NB4 (cell line): ENCODE measurements at places on chromosomes 13 and 19.

- DNase-seq, result no peak
Observed at GRCh38 chr19:49518033-49518432, 5.6 kb downstream of the FCGRT start.

- no peak for DNase-seq
Observed at GRCh38 chr19:39187552-39187943, 9.2 kb upstream of the NCCRP1 start.

DNA sequence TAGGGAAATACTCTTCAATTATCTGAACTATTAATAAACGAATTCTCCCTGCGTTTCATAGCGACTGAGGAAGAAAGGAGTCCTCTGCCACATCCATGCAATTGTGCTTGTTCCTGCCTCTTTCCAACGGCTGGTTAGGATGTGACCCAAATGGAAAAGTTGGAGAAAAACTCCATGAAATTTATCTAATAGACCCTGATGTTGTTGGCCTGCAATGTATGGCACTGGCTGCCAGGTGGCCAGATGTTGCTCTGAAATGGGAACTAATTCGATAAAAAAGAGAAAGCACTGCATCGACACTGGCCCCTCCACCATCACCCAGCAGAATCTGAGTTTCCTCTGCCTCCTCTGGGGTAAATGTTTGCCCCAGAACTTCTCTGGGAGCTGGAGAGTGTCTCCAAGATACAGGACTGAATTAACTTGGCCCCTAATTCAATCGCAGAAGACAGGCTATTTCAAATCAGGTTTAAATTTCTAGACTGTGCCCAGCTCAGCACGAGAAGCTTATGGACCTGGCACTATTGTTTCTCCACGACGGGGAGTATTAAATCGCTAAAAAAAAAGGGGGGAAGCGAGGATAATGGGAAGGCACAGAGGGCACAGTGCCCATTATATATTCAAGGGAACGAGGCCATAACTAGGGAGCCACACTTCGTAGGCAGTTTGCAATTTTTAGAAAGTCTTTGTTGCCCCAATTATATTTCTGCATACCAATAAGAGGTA is 103.9 kb downstream of the ZIC5 start:
- no peak for DNase-seq

DNA sequence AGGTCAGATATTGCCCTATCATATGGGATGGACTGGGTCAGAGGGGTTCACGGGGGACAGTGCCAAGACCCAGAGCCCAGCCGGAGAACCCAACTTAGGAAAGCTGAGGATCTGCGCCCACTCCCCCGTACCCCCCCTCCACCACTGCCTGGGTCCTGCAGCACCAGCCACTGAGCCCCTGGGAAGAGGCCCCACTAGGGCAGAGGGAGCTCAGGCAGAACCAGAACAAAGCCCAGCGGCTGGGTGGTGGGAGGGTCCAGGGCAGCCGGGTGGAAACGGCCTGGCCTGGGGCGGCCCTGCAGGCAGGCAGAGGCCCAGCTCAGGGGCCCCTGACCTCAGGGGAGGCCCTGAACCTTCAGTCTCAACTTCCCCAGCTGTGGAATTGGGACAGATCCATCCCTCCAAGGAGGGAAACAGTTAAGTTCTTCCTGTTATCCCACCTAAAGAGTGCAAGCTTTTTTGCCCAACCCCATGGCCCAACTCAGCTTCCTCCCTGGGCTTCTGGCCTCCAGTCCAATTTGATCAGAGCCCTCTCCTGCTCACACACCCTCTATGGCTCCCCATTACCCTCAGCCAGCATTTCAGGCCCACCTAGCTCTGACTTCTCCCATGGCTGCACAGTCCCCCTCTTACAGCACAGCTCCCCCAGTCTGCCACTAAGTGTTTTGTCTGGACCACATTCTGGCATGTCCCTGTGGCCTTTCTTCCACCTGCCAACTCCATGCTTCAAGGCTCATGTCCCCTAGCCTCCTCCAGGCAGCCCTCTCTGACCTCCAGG is 3.1 kb downstream of the NR2F6 start:
- DNase-seq, result no peak

GRCh38 chr13:78247362-78247761 is 328.7 kb upstream of the EDNRB start:
- DNase-seq, result no peak

DNA sequence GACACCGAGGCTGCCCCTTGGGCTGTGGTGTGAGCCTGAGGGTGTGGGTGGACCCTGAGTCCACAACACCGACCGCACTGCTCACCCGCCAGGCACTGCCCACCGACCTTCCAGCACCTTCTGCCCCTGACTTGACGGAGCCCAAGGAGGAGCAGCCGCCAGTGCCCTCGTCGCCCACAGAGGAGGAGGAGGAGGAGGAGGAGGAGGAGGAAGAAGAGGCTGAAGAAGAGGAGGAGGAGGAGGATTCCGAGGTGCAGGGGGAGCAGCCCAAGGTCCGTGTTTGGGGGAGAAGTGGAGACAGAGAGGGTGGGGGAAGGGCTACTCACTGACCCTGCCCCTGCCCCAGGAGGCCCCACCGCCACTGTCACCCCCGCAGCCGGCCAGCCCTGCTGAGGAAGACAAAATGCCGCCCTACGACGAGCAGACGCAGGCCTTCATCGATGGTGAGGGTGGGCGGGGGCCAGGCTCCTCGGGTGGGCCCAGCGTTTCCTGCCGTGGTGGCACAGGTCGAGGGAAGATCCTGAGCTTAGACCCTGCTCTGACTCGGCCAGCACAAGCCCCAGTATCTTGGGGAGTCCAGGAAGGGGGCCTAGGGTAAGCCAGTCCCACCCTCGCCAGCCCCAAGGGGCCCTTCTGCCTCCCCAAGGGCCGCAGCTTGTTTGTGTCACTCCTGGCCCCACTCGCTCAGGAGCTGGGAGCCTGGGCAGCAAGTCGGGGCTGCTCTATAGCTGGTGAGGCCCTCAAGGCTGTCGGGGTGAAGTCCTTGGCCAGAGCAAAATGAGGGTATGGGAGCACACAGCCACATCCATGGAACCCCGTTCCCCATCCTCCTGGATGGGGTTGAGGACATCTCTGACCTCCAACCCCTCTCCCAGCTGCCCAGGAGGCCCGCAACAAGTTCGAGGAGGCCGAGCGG is 12.2 kb downstream of the PRKCSH start:
- no peak for DNase-seq

DNA sequence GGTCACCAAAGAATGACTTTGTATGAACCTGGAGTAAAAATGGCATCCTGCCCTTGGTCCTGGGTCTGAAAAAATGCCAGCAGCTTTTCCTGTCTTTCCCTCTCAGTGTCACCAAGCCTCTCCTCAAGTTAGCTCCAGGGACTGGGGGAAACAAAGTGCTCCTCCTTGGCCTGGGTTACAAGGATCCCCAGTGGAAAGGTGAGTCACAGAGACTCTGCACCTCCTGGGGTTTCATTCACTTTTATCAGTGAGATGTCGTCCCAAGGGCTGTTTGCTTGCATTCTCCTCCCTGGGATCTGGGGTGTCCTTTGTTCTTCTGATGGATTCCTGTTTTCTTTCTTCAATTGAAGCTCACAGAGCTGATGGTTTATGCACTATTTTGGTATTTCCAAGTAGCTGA is 93.2 kb upstream of the CSNK1A1L start:
- DNase-seq, result no peak

DNA sequence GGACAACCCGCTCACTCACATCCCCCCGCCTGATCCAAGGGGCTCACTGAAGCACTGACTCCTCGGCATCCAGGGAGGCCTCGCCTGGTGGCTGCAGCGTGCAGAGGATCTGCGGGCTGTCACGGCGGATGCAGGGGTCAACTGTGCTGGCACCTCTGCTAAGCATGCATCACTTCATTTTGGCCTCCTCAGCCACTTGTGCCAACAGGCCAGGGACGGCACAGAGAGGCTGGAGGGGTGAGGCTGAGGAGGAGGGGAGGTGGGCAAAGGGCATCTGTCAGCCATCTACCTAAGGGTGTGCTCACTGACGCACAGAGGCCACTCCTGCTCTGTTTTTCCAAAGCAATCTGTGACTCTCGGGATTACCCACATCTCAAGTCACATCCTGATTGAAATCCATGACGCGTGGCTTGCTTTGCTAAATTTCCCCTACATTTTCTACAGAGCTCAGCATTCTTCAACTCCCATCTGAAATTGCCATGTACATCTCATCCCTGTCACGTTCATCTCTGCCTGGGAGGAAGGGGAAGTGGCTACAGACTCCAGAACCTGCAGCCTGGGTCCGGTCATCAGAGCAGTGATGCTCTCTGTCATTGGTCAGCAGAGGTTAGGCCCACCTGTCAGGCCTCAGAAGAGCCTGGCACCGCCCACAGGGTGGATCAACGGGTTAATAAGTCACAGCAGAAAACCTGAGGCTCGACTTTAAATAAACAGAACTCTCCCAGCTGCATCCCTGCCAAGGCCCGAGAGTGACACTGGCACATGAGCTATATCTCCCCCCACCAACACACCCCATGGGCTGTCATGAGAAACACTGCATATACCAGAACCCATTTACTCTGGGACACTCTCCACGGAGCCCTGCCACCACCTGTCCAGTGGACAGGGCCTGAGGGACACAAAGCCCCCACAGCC is 17.6 kb downstream of the ELL start:
- no peak for DNase-seq

DNA sequence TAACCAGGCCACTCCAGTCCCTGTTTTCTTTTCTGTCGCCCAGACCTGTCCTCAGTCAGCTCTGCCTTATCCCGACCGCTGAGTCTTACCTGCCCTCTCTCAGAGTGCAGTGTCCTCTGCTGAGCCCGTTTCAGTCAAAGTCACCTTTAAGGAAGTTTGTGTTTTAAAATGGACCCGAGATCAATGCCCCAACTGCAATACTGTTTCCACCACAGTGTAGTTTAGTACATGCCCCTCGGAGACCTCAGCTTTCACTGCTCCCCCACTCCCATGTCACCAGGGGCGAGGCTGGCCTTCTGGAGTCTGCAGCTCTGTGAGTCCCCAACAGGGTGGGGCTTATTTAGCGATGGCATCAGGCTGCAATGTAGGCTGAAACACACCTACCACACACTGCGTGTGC is 248.4 kb upstream of the TSHZ3 start:
- DNase-seq, result no peak

GRCh38 chr13:76271728-76272232 is 614.4 kb downstream of the KCTD12 start:
- no peak for DNase-seq

DNA sequence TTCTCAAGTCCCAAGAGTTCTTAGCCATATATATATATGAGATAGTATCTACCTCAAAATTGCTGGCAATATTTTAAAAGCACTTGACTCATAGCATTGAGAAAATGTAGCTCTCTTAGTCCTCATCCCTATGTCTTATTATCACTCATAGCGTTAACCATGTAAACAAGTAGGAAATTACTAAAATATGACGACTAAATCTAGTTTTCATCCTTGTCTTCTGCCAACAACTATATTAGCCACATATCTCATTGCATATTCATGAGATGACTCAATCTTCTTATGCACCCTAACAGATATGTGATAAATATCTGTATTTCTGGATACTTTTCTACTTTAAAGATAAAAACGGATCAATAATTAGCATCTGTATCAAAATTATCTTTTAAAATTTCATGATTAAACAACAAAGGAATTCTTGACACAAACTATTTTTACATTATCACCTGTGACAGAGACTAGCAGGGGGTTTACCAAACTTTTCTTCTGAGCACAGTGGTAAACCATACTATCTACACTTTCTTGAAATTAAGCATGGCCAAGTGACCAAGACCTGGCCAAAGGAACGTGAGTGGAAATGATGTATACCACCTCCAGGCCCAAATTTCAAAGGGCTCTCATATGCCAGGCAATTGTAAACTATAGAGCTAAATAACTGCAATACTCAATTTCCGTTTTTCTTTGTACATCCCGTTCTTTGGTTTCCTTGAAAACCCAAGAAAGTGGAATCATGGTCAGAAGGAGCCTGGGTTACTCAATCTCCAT is 45.7 kb downstream of the ZC3H13 start:
- DNase-seq, result no peak

GRCh38 chr13:43305416-43305815 is 282.0 kb downstream of the DNAJC15 start:
- DNase-seq, result no peak

DNA sequence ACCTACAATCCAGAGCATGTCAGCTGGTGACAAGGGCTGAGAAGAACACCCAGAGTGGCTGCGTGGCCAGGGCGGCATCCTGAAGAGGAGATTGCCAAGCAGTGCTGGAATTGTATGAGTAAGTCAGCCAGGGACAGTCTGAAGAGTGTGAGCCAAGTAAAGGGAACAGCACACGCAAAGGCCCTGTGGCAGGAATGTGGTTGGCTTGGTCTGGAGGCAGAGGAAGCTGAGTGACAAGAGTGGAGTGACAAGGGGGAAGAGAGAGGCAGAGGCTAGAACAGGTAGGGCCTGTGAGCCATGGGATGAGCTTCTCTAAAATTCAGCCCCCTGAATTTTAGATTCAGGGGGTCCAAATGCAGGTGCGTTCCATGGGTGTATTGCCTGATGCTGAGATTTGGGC is 53.7 kb upstream of the UQCRFS1 start:
- no peak for DNase-seq

- DNase-seq, result no peak
Observed at GRCh38 chr13:90420683-90421082, 926.8 kb upstream of the MIR17HG start.

GRCh38 chr13:107730813-107731212 is 484.5 kb downstream of the LIG4 start:
- no peak for DNase-seq

DNA sequence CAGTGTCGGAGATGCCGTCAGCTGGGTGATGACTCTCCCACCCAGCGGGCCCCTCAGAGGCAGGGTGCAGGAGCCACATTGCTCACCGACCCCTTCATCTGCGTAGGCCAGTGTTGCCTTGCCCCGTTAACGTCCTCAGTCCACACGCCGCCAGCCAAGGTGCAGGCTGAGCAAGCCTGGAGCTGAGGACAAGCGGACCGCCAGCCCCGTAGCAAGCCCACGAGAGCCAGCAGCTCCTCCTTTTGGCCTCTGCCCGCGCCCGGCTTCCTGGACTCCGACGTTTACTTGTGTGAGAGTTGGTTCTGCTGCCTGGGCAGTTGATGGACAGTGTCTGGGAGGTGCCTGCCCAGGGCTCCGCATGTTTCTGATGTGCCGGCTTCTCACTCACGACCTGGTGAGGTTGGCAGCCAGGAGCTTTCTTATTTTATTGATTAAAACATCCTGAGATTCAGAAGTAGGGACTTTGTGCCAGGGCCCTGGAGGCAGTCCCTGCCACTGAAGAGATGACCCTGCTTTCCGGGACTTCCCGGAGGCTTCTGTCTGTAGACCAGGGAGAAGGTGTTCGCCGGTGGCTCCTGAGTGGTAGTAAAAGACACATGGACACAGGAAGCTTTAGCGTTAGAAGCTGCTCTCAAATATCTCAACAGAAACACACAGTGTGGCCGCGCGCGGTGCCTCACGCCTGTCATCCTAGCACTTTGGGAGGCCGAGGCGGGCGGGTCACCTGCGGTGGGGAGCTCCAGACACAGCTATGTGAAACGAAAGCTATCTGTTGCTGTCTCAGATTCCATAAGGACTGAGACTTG is 5.8 kb downstream of the DAZAP1 start:
- no peak for DNase-seq

DNA sequence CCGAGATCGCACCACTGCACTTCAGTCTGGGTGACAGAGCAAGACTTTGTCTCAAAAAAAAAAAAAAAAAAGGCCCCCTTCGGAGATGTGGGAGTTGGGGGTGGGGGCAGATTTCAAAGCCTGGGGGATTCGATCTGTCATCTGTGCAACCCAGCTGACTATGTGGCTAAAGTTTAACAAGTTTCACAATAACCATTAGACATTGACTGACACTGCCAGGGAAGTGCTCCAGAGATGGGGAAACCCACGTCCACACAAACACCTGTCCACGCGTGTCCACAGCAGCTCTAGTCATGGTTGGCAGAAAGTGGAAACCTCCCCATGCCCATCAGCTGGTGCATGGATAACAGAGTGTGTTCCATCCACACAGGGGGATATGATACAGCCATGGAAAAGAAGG is 37.6 kb upstream of the HOMER3 start:
- peak; percentile 84 for DNase-seq
